Activated CD8-positive, alpha-beta T cell treated with anti-CD3 and anti-CD28 coated beads, Interleukin-2, amount 10 ng/mL, durations not matched to agents 7 days and 5 days (primary cell): ENCODE measurements at places on chromosomes 1 and 21. TPM values are rescaled to one million over a fixed set of nuclear protein-coding genes. Genes with fewer than 3 reads are reported as not detected.

Gene AADACL4
- not detected for total RNA-seq

Gene FLG2
- not detected for total RNA-seq

GRCh38 chr1:87330057-87330884 lies 1.6 kb downstream of the LMO4 start:
- peak overlapping the region; percentile 81 for H3K4me3 ChIP-seq
- DNase-seq: peak; percentile 37
- H3K4me1 ChIP-seq: peaks cover 41% of the 10 kb centered on the region
- no peaks in the 10 kb centered on the region for H3K27me3 ChIP-seq
- H3K27ac ChIP-seq: peak overlapping the region; percentile 97
- H3K36me3 ChIP-seq: peaks cover 28% of the 10 kb centered on the region

DNA sequence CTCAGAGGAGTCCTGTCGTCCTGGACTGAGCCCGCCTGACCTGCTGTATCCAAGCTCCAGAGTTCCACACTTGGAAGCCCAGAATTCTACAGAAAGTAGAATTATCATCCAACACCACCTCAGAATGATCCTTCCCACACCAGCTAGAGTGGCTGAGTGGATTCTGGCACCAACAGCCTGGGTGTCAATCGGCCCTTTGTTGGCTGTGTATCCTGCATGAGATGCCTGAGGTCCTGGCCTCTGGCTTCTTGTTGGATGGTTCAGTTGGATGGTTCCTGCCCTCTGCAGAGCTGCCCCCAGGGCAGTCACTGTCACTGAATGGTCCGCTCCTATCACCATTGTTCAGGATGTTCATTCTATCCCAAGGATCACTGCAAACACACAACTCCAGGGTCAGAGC lies 49.8 kb downstream of the PGBD5 start:
- H3K4me3 ChIP-seq: no peak overlapping the region
- H3K27me3 ChIP-seq: peaks cover 5% of the 10 kb centered on the region
- no peaks in the 10 kb centered on the region for H3K4me1 ChIP-seq
- no peak for DNase-seq
- H3K36me3 ChIP-seq: no peaks in the 10 kb centered on the region

DNA sequence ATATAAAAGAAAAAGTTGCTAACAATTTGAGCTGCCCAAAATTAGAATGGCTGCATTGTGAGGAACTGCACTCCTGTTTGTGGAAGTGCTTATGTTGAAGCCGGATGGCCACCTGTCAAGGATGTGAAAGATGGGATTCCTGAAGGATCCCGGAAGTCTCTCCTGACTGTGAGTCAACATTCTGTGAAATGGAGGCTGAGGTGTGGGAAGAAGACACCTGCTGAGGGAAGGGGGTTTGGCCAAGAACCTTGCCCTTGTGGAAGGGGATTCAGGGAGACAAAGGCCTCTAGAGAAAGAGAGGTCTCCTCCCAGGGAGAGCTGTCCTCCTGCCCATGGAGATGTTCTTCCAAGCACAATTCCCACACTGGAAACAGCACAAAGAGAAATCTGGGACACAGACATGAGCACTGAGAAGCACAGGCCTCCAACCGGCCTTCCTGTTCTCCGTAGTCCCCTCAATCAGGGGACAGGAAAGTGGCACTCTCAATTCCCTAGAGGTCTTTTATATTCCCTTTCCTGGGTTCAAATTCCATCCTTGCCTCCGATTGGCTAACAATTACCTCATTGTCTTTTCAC lies 70.5 kb downstream of the CD2 start:
- peaks cover 3% of the 10 kb centered on the region for H3K36me3 ChIP-seq
- peak overlapping the region; percentile 7 for H3K27ac ChIP-seq
- no peak overlapping the region for H3K4me3 ChIP-seq
- no peak for DNase-seq
- H3K4me1 ChIP-seq: peaks cover 55% of the 10 kb centered on the region
- no peaks in the 10 kb centered on the region for H3K27me3 ChIP-seq

DNA sequence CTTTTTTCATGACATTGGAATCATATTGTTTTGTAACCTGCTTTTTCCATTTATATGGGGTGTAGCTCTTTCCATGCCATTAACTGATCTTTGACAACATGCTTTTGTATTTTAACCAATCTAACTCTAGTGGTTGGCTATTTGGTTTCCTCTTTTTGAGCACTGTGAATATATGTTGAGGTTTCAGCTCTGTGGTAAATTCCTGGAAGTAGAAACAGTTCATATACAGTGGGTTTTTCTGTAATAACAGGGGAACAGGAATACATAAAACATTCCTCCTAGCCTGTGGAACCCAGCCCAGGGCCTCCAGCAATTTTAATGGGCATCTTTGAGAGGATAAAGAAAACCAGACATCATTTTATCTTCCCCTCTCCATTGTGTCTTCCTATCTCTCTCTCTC lies 17.4 kb downstream of the AZIN2 start:
- H3K4me3 ChIP-seq: peak overlapping the region; percentile 70
- DNase-seq: no peak
- H3K36me3 ChIP-seq: peaks cover 53% of the 10 kb centered on the region
- H3K27ac ChIP-seq: peak overlapping the region; percentile 98
